ENCODE measurements at places on chromosomes 12 and 14.

GRCh38 chr14:101176535-101177205 is 273.1 kb upstream of the RTL1 start:
- DNase-seq: no peak

DNA sequence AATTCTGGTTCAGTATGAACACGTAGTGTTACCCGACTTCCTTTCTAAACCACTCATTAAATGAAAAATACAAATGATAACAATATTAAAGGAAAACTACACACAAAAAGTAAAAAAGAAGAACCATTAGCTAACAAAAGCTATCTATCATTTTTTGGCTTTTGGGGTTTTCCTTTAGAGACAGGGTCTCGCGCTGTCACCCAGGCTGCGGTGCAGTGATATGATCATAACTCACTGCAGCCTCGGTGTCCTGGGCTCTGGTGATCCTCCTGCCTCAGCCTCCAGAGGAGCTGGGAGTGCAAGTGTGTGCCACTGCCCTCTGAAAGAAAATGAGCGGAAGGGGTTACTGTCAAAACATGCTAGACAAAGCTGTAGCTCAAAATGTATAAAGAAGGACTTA is 238.2 kb upstream of the AVPR1A start:
- no peak for DNase-seq

- DNase-seq: no peak
Observed at GRCh38 chr12:54475537-54475936, 2.1 kb upstream of the GTSF1 start.

GRCh38 chr12:79848339-79848738 is 86.6 kb downstream of the PPP1R12A start:
- no peak for DNase-seq

GRCh38 chr14:39342768-39343167 is 89.5 kb downstream of the FBXO33 start:
- no peak for DNase-seq

GRCh38 chr12:30928356-30929244 is 2.1 kb downstream of the TSPAN11 start:
- no peak for DNase-seq

GRCh38 chr12:66087365-66087943 is 43.1 kb downstream of the LLPH start:
- DNase-seq: peak; percentile 82

DNA sequence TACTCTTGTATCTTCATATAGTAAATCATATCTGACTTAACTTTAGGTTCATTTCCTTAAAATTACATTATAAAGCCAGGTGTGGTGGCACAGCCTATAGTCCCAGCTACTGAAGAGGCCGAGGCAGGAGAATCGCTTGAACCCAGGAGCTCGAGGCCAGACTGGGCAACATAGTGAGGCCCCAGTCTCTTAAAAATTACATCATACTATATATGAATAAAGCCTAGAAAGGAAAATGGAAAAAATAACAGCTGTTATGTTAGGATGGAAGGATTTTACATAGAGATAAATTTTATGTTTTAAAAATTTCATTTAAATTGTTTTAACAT is 4.2 kb downstream of the HECTD1 start:
- no peak for DNase-seq

DNA sequence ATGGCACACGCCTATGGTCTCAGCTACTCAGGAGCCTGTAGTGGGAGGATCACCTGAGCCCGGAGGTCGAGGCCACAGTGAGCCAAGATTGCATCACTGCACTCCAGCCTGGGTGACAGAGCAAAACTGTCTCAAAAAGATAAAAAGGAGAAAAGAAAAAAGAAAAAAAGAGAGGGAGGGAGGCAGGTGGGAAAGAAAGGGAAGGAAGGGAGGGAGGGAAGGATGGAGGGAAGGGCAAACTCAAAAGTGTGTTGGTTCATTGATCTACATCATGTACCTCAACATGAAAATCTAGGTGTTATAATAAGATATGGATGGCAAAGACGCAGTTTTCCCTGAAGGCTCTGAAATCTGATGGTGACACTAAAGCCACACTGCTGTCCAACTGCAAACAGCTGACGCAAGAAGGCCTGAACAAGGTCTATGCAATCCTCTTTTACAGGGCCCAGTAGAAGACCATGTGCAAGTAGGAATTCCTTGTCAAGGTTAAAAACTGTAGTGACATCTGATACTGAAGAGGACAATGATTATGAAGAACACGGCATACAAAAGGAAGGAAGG is 143.6 kb downstream of the ITPR2 start:
- DNase-seq: no peak

DNA sequence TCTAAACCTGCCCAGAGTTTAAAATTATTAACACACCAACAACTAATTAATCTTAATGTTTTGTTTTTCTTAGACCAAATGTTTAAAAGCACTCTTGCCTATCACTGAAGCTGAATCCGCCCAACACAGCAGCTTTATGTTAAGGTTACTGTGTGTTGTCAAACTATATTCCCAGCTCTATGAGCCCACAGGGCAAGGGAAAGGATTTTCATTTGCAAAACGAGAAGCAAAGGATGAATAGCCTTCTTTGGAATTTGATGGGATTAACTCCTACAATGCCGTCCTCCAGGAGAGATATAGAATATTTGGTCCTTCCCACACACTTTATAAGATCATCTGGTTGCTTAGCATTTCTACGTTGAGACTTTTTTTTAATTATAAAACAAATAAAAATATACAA is 43.7 kb downstream of the DUSP16 start:
- peak; percentile 19 for DNase-seq

GRCh38 chr12:98113548-98113947 is 401.8 kb upstream of the TMPO start:
- no peak for DNase-seq

DNA sequence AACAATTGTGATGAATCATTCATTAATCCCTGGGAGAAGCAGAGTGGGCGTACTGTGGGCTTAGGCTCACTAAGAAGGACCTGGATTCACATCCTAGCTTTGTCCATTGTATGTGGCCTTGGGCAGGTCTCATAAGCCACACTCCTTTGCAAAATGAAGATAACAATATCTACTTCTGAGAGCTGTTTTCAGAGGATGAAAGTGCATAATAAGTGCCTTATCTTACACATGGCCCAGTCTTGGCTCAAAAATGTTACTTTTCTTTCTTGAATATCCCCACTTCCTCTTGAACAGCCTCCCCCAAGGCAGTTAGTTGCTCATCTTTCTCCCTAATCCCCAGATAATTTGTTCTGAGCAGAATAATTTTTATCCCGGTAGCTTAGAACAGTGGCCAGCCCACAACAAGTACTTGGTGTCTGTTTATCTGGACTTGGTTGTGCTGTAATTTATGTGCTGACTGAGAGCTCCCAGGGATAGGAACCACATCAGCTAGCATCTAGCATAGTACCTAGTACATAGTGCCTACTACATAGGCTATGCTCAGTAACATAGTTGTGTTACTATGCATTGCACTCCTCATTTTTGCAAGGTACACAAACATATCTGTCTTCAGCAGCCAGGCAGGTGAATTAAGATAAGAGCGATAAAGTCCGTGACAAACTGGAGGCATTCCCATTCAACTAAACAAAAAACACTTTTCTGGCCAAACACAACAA is 61.7 kb upstream of the NUDT4 start:
- DNase-seq: no peak

DNA sequence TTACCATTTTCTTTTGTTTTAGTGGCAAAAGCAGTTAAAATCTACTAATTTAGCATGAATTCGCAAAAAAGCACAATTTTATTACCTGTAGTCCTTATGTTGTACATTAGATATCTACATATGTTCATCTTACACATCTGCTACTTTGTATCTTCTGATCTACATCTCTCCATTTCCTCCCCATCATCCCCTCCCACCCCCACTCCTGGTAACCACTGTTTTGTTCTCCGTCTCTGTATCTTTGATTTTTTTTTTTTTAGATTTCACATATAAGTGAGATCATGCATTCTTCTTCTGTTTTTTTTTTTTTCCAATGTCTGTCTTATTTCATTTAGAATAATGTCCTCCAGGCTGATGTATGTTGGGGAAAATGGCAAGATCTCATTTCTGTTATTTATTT is 922.7 kb downstream of the VRK1 start:
- DNase-seq: no peak

DNA sequence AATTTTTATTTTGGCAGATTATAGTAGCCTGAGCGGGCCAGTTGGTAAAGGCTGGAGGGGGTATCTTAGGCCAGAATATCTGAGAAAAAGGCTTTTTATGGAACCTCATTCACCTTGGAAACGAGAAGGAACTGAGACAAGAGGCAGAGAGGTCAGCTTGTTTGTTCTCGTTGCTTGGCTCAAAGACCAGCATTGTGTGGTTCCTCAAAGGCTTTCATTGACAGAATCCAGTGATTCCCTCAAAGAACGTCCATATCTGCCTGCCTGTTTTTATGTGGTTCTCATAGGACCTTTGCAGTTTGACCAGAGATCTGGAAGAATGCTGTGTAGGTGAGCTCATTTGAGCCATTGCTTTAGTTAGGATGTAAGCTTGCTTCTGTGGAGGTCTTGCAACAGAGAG is 117.3 kb downstream of the CFAP54 start:
- DNase-seq: no peak

- DNase-seq: peak; percentile 63
Observed at GRCh38 chr12:93050026-93050747, 121.1 kb upstream of the EEA1 start.

- no peak for DNase-seq
Observed at GRCh38 chr12:113886721-113887120, 79.4 kb downstream of the RBM19 start.

DNA sequence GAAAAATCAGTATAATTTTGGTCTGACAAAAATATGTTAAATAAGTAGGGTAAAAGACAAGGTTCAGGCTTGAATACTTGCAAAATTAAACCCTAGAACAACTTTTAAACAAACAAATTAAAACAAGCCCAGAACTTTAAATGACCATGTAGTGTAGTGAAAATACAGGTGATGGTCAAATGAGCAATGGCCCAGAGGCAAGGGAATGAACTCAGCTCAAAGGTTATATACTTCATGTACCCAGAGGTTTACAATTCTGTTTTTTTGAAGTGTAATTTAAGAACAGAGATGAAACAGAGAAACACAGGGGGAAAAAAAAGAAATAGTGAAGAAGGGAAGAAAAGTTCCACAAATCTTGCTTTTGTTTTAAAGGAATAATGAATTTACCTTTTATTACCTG is 949.2 kb downstream of the TRHDE start:
- DNase-seq: no peak

- DNase-seq: no peak
Observed at GRCh38 chr14:52923902-52924575, 26.8 kb downstream of the FERMT2 start.

GRCh38 chr12:52226446-52226845 is 6.6 kb upstream of the KRT7 start:
- DNase-seq: no peak

DNA sequence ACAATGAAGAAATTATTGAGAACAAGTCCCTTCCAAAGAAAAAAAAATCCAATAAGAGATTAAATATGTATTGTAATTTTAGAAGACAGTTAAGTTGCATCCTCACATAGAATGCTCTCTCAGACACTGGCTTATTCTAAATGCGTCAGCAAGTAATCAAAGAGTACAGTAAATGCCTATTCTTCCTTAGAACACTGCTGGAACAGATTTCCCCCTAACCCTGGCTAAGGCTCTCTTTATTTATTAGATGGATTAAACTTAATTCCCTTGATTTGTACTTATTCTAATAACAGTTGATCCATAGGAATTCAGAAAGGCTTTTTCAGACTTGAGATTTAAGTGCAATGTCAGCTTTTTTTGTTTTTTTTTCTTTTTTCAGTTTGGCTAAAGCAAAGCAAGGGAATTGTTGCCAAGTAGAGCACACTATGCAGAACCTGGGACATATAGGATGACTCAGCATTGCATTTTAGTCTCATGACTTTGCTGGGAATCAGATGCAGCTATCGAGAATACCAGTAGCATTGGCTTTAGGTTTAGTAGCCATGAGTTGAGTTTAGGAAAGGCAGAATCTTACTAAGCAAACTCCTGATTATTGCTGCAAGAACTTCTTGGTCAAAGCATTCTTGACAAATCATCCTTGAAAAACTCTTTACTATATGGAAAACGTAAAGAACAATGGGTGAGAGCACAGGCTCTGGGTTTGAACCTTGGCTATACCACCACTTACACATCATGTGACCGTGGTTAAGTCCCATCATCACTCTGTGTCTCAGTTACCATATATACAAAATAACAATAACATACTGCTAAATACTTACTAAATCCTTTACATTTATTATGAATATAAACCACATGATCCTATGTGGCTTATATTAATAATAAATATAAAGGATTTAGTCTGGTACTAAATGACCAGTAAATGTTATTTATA is 26.7 kb downstream of the MED21 start:
- DNase-seq: peak; percentile 89

DNA sequence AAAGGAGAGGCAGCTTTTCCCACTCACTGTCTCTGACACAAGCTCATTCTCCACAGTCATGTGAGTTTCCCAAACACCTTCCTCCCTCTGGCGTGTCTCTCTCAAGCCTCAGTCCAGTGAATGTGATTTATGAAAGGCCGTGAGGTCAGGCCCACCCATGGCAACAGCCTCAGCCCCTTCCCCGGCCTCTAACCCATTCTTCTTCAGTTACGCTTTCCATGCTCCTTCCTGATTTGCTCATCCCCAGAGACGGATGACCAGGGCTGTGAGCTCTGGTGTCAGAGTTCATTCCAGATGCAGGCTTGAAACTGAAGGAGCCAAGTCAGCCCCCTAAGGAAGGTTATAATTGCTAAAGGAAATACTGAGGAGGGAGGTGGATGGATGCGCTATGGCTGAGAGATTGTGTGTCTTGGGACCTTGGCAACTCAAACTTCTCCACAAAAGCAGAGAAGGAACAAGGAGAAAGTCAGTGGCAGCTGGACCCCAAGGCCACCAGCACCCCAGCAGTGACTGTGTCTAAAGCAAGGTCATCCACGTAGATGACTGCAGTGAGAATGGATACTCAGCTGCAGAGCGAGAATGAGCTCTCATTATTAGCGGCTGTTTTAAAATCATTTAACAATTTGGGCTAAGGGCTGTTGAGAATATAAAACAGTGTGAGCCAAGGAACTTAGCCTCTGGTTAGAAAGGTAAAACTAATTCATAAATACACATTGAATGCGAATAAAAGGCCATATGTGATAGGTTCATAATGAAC is 84.1 kb downstream of the FBXL14 start:
- no peak for DNase-seq

All from fibroblast of skin of scalp (primary cell).